Kidney capillary endothelial cell (primary cell): ENCODE measurements at places on chromosomes 4 and X.

DNA sequence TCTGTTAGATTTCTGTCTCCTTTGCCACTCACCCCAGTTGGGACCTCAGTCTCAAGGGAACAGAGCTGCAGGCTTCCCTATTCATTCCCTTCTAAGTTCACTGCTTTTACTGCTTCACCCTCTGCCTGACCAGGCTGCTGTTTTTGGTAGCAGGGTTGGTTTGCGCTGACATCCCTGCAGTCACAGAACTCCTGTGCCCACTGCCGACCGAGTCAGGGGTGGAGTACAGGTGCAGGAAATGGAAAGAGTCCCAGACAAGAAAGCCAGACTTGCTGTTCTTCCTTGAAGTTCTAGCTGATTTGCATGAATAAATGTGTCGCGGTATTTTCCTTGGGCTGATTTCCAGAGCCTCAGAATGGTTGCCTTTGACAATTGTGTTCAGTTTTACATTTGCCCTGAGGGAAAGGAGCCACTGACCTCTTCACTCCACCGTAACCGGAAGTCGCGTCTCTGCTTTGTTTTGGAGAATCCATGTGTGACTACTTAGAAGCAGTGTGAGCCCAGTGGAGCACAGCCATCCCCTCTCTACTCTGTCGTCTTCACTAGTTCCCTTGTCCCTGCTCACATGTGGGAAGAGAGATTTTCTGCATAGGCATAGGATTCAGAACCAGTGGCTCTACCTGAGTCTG lies 84.8 kb downstream of the TNIP2 start:
- no peak for DNase-seq

- peak; percentile 21 for DNase-seq
Observed at GRCh38 chrX:15786915-15787314, 3.4 kb upstream of the ZRSR2 start.

- DNase-seq = no peak
Observed at GRCh38 chr4:147550626-147551246, 66.5 kb upstream of the TMEM184C start.

- DNase-seq = no peak
Observed at GRCh38 chr4:32189788-32190187, 1469.6 kb downstream of the PCDH7 start.
